Activated T-cell treated with anti-CD3 and anti-CD28 coated beads for 24 hours (primary cell): ENCODE measurements at places on chromosomes 1 and 21.
A peak's percentile ranks its signal among the peaks of the same experiment; 100 is the strongest.

- no peak for DNase-seq
Observed at GRCh38 chr1:86975993-86976550, 61.6 kb downstream of the HS2ST1 start.

DNA sequence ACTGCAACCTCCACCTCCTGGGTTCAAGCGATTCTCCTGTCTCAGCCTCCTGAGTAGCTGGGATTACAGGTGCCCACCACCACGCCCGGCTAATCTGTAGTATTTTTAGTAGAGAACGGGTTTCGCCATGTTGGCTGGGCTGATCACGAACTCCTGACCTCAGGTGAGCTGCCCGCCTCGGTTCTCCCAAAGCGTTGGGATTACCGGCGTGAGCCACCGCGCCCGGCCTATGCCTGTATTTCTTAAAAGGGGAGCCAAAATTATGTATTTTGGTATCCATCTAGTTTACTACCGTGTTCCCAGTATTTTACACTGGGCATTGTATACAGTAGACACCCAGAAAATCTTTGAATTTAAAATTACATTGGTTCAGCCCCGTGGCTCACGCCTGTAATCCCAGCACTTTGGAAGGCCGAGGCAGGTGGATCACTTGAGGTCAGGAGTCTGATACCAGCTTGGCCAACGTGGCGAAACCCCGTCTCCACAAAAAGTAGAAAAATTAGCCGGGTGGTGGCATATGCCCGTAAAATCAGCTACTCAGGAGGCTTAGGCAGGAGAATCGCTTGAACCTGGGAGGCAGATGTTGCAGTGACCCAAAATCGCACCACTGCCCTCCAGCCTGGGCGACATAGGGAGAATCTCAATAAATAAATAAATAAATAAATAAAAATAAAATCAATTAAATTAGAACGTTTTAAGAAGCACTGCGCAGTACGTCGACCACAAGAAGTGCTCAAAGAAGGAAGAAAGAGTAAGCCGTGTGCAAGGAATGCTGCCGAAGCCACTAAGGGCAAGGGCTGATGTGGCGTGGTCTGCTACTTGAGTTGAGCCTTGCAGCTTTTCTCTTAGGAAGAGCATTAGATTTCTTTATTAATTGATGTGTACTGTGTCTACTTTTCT is 1.5 kb upstream of the THRAP3 start:
- DNase-seq, result no peak

GRCh38 chr21:41120997-41121396 is 47.0 kb upstream of the BACE2 start:
- DNase-seq, result no peak

DNA sequence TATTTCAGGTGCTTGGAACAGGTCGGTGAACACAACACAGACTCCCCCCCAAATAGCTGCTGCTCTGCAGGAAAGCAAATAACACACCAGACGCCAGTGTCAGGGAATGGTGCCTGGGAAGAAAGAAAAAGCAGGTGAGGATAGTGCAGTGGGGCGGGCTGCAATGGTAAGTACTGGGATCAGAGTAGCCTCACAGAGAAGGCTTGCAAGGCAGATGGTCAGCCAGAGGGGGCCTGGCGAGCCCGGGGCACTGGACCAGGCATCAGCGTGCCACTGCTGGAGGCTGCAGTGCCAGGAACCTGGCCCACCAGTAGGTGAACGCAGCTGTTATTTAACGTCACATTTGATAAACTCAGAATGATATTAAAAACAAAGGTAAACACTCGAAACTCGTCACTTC is 60.0 kb downstream of the POFUT2 start:
- DNase-seq, result no peak

- DNase-seq, result no peak
Observed at GRCh38 chr1:10724948-10725847, 71.2 kb downstream of the CASZ1 start.

GRCh38 chr1:175839779-175840669 is 96.6 kb upstream of the TNR start:
- DNase-seq, result no peak

DNA sequence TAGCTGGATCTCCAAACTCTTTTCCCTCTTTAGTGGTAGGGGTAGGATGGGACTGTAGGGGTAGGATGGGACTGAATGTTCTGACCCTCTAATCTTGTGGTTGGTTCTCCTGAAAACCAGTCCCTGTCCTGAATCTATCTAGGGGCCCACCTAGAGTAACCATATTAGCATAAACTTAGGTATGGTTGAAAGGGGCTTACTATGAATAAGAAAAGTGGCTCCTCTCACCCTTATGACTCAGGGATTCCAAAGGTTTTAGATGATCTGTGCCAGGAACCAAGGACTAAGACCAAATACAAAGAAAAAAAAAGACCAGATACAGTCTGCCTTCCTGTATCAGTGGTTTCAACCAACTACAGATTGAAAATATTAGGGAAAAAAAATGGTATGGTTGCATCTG is 28.9 kb downstream of the RNF2 start:
- no peak for DNase-seq

GRCh38 chr21:26124896-26125295 is 45.7 kb downstream of the APP start:
- no peak for DNase-seq

DNA sequence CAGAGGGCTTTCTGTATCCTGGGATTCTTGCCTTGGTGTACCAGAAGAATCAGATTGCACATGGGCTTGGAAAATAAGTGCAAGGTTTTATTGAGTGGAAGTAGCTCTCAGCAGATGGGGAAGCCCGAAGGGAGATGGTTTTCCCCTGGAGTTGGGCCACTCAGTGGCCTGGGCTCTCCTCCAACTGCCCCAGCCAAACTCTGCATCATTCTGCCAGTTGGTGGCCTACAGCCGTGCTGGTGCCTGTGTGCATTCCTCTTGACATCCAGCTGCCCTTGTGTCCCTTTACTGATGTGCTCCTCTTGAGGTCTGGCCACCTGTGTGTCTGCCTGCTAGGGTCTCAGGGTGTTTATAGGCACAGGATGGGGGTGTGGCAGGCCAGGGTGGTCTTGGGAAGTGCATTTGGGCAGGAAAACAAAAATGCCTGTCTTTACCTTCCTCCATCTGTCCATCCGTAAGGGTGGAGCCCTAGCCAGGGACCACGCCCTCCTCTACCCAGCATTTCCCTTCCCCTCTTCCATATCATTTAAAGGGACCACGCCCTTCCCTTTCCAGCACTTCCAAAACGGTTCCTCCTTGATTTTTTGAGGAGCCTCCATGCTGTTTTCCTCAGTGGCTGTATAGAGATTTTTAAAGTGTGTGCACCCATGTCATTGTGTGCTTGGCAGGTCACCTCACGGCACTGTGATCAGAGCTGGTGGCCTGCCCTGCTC is 18.9 kb downstream of the SNAP47 start:
- no peak for DNase-seq

DNA sequence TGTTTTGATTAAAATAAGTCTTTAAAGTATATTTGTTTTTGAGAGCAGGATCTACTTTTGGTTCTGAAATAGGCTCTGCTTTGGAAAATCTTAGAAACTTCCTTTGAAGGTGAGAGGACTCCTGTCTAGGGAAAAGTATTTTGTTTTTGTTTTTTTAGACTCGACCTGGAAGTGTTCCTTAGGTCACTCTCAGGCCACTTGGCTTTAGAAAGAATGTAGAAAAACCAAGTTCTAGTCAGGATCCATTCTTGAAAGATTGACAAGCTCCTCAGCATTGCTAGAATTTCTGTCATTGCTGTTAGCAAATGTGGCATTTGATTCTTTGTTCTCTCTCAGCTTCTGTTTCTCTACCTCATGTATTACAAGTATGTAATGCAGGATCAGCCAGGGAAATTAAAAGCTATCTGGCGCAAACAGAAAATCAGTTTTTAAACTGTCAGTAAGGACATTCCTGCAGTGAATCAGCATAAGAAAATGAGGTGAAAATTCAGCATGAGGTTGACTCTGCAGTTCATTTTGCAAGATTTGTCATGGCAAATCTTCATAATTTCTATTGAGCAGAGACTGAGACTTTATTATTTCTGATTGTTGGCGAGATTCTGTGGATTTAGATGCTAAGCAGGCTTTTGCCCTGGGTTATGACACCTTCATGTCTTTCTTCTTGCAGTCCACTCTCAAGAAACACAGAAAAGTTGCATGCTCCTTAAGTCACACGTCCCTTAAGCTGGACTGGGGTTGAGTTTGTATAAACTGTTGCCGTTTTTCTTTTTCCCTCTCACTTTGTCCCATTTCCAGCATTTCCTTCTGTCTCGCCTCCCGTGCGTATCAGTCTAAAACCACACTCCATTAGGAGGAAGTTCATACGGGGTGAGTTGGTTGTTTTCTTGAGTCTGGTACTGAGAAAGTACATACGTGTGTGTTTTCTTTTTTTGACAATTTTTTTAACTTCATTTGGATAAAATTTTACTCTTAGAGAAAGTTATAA is 12.6 kb downstream of the NTPCR start:
- DNase-seq, result no peak

GRCh38 chr1:71296551-71297134 is 215.8 kb upstream of the ZRANB2 start:
- no peak for DNase-seq

GRCh38 chr1:112370996-112371395 is 25.0 kb upstream of the CTTNBP2NL start:
- DNase-seq, result no peak

DNA sequence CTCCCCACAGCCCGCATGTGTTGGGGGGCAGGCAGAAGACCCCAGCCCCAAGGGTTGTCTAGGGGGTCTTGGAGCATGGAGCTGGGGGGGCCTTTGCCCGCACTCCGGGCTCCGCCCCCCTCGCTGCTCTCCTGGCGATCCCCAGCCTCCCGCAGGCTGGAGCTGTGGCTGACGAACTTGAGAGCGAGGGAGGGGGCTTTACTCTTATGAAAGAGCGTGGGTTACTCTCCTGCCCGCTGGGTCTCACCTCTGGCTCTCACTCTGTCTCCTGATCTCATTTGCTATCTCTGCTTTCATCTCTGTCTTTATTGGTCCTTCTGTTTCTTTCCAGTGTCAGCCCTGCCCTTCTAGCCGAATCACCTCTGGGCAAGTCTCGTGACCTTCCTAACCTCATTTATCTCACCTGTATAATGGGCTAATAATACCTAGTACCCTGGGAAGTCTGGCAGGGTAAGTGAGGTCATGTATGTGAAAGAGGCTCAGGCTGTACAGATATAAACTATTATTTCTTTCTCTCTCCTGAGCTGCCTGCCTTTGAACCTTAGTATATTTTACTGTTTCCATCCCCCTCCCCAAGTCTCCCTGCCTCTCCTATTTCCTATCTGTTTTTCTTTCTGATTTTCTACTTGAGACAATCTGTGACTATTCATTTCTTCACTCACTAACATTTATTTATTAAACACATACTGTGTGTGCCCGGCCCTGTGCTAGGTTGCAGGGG is 731 bp downstream of the EFNA4 start:
- DNase-seq, result no peak

DNA sequence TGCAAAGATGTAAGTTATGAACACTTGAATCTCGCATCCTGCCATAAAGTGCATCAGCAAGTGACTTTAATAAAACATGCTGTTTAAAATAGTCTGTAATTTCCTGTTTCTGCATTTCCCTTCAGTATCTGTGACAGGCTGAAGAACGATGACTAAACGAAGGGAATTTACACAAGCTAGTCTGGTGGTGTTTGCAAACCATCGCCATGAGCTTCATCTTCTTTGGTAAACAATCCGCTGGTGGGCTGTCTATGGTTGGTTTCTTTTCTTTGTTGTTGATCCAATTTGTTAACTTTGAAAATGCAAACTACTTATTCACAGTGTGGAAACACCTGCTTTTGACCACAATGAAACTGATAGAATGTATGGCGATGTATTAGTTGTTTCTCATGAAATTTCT is 13.9 kb downstream of the SERTAD4 start:
- DNase-seq, result no peak

DNA sequence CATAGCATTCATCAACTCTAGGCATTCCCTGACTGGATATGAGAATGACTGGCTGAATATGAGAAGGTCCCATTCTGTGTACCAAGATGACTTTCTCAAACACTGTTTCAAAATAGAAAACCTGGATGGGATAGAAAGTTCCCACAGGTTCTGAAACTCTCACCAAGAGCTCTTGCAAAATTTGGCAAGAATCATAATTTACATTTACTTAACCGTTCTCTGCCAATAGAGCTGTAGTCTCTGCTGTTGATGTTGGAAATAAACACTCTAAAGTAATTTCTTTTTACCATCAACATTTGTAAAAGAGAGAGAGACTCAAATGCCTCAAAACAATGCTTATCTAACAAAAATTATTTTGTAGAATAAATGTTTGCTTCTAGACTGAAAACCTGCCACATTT is 221.1 kb downstream of the LMO4 start:
- DNase-seq, result no peak

- DNase-seq, result no peak
Observed at GRCh38 chr1:172874950-172875349, 175.8 kb downstream of the TNFSF18 start.

GRCh38 chr21:33939226-33939625 is 23.6 kb upstream of the ATP5PO start:
- DNase-seq, result no peak

GRCh38 chr21:42735944-42736343 is 82.5 kb downstream of the PDE9A start:
- DNase-seq, result no peak

- DNase-seq, result no peak
Observed at GRCh38 chr1:228122921-228123441, 13.9 kb upstream of the MRPL55 start.

- DNase-seq, result no peak
Observed at GRCh38 chr1:109838838-109839240, 71.8 kb upstream of the CSF1 start.

GRCh38 chr1:19336543-19336942 is 24.4 kb downstream of the SLC66A1 start:
- peak; percentile 57 for DNase-seq

DNA sequence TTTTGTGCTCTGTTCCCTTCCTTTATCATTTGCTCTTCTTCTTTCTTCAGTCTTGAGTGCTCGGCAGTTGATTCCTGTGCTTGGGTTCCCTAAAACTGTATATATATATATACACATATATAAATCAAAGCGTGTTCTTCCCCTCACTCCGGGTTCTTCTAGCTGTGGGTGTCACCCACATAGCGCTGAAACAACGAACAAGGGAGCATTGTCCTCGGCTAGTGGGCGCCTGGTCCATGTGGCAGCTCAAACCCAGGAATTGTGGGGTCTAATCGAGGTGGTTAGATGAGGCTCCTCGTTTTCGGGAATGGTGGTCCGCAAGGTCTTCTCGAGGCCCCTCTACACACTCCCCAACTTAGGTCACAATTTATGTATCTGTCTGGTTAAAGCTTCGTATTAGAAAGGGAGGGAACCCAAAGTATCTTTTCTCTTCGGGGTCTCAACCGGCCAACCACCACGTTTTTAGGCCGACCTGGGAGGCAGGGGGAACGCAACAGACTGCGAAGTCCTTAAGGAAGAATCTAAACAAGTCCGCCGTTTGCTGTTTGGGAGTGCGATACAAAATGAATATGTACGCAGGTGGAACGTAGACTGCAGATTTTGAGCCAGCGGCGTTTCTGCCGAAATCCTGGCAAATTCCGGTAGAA is 504 bp upstream of the SDHC start:
- DNase-seq, result no peak

- no peak for DNase-seq
Observed at GRCh38 chr1:93414749-93415148, 33.2 kb upstream of the FNBP1L start.
